ENCODE measurements at places on chromosomes 3 and 15.
A peak's percentile ranks its signal among the peaks of the same experiment; 100 is the strongest.

DNA sequence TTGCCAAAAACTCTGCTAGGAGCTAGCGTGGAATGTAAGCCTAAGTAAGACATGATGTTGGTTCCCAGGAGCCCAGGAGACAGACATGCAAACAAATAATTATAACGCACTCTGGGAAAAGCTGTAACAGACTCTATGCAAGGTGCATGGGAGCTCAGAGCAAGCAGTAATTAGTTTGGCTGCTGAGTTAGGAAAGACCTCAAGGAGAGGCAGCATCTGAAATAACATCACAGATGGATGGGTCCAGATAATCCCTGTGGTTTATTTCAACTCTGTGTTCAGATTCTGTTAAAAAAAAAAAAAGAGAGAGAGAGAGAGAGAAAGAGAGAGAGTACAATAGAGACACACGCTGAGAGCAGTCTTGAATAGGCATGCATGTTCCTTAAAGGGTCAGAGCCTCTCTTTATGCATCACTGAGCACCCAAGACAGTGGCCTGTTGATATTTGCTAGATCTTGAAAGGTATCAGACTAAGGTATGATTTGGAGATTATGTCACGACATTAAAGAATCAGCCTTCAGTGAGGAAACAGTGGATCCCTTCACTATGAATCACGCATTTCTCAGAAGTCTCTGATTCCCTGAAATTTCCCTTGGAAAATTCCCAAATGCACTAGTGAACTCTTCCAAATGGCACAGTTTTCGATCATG, 124.4 kb upstream of the LIPC start:
- ATAC-seq = no peak

DNA sequence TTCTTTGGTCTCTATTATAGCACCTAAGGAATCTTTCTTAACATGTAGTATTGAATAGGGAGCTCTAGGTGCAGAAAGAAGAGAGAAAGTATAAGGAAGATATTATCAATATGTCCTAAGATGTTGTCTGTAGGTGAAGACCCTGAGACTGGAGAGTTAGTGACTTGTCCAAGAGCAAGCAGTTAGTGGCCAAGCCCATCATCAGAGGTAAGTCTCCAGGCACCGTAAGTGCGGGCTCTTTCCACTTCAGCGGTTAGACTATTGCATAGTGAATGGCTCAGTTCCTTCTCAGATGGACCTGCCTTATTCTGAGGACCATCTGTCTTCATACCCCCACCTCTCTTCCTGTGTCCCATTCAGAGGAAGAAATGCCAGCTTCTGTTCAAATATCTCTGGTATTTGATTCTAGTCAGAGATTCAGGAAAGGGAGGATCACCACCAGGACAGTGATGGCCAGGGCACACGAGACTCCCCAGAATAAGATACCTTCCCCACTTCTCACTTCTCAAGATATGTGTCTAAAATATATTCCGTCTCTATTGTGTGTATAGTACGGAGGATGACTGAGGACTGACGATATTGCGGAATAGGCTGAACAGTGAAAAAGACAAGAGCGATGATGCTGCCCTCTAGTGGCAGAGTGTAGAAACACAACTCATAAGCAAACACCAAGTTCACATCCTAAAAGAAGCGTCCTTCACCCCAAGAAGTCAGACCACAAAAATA, 19.1 kb upstream of the ADGRG7 start:
- ATAC-seq = peak; percentile 95

- ATAC-seq = peak; percentile 44
Measured at GRCh38 chr3:63912768-63913588, 795 bp upstream of the SCAANT1 start.

GRCh38 chr3:48347500-48347899, 14.0 kb upstream of the SPINK8 start:
- ATAC-seq = no peak

GRCh38 chr3:119145500-119146167, at the start of gene TEX55:
TSS of gene TEX55 (plus strand) at chr3:119146165. CDS start at chr3:119146190, 25 bp downstream.
- peak; percentile 95 for ATAC-seq

GRCh38 chr15:40051616-40052415, 12.8 kb upstream of the SRP14 start:
- no peak for ATAC-seq

DNA sequence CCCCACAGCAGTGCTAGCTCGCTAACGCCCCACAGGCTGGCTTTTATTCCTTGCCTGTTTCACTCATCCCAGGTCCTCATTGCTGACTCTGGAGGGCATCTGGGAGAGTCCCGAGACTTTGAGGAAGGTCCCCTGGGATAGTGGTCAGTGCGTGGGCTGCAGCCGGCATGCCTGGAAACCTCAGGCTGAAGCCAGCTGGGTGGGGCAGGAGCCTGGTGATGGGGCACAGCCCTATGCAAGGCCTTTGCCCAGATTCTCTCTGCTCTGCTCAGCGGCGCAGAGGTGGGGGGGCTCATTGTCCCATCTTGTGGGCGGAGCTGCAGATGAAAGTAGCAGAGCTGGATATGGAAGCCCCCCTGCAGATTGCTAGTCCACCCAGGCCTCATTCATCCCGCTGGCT, 55.7 kb upstream of the SMAD6 start:
- no peak for ATAC-seq

- ATAC-seq = peak; percentile 87
Measured at GRCh38 chr3:157906627-157907026, 199.6 kb downstream of the SHOX2 start.

DNA sequence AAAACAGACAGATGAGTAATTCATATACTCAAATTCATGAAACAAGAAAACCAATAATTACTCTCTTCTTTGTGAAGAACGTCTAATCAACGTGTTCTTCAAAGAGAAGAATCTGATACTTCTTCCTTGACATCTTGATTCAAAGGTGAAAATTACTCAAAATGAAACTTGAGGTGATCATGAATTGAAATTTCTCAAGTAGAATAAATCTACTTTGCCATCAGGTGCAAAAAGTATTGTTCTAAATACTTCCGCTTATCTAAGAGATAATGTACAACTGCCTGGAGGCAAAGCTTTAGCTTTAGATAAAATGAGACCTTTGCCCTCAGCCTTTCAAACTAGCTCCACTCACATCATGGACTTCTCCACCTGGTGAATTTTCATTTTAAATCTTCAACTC, 13.9 kb upstream of the XXYLT1 start:
- ATAC-seq = no peak

GRCh38 chr3:72279631-72280041, 494.7 kb upstream of the PROK2 start:
- no peak for ATAC-seq

DNA sequence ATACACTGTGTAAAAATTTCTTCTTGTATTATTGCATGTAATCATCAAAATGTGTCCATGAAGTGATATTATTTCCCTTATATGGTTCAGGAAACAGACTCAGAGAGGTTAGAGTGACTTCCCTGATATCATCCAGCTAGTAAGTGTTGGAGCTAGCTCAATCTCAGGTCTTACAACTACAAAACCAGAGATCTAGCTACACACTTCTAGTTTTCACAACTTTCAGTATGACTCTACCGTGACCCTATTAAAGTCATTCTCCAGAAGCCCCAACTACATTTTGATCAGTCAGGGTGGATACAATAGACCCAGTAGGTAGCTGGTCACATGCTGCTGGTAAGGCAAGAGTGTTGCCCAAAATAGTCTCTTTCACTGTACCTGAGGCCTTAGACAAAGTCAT, 165.3 kb downstream of the GOLIM4 start:
- no peak for ATAC-seq

DNA sequence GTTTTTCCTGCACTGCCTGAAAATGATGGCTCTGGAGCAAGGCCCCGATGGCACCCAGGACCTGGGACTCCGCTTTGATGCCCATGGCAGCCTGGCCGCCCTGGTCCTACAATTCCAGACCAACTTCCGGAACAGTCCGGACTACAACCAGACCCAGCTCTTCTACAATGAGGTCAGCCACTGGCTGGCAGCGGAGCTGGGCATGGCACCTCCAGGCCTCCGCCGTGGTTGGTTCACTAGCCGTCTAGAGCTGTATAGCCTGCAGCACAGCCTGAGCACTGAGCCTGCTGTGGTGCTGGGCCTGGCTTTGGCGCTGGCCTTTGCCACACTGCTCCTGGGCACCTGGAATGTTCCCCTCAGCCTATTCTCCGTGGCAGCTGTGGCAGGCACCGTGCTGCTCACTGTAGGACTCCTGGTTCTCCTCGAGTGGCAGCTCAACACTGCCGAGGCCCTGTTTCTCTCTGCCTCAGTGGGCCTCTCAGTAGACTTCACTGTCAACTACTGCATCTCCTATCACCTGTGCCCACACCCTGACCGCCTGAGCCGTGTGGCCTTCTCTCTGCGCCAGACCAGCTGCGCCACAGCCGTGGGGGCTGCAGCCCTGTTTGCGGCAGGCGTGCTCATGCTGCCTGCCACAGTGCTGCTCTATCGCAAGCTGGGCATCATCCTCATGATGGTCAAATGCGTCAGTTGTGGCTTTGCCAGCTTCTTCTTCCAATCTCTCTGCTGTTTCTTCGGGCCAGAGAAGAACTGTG, 10.9 kb downstream of the DISP2 start:
- ATAC-seq = no peak

GRCh38 chr3:190265796-190266195, 56.5 kb downstream of the CLDN1 start:
- no peak for ATAC-seq

DNA sequence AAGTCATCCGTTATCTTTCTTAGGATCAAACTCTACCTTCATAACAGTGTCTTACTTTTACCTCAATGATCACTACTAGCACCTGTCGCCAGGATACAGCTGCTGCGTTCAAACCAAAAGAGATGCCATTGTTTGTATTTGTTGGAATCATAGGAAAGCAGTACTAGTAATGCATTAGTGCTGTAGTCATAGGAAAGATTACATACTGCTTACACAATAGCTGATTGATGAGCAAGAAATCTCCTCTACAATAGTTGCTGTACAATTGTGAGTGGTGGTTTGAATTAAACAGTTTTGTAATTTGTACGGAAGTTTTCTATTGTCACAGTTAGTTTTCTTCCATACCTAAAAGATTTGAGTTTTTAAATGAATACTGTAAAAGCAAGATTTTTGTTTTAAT, 21.4 kb downstream of the ACAP2 start:
- no peak for ATAC-seq

DNA sequence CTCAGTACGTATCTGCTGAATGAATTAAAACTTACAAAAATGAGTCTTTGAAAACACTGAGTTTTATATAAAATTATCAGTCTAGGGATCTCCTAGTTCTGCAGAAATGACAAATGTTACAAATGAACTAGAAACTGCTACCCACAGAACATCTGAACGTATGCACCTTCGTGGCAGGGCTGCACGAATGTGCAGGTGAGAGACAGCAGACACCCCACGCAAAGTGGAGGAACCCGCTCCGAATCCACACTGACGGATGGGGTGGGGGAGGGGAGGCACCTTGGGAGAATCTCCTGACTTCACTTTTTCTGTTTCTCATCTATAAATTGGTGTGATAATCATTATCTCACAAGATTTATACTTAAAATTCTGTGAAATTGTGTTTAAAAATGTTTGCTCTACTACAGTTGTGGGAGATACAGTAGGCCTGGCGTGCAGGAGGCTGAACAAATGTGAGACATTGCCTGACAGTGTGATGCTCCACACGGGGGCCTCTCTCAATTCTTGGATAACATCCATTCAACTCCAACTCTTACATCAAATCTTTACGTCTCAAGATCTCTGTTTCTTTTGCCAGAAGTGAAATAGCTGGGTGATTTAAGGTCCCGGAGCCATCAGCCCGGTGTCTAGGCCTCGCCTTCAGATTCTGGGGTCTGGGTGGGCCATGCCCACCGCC, 86.9 kb downstream of the ATP10A start:
- no peak for ATAC-seq

- ATAC-seq = no peak
Measured at GRCh38 chr15:80957556-80957955, 32.1 kb downstream of the MESD start.
